Muscle of leg (tissue), 16 donors: ENCODE measurements at places on chromosomes 3 and 15.

GRCh38 chr3:149129326-149130205 lies at the start of gene HPS3:
Gene HPS3, plus strand, starts transcription at chr3:149129638. Its CDS starts 86 bp downstream, at chr3:149129724.
- peak within 1 kb of the TSS; percentile 81 for H3K27ac ChIP-seq
- no peaks in the 10 kb centered on the region for H3K36me3 ChIP-seq
- peak within 1 kb of the TSS; percentile 94 for H3K4me3 ChIP-seq
- DNase-seq: peak; percentile 96
- peaks cover 5% of the 10 kb centered on the region for H3K4me1 ChIP-seq

- H3K36me3 ChIP-seq: peaks cover 58% of the 10 kb centered on the region
- no peak for DNase-seq
- H3K4me1 ChIP-seq: peaks cover 4% of the 10 kb centered on the region
- no peaks in the 10 kb centered on the region for H3K27me3 ChIP-seq
- no peak overlapping the region for H3K27ac ChIP-seq
- no peak overlapping the region for H3K4me3 ChIP-seq
These were observed 107.4 kb downstream of the KLHL25 start for GRCh38 chr15:85687329-85687728.

GRCh38 chr15:43402255-43402654 lies 31.4 kb downstream of the TUBGCP4 start:
- H3K4me1 ChIP-seq: no peaks in the 10 kb centered on the region
- H3K27me3 ChIP-seq: no peaks in the 10 kb centered on the region
- H3K36me3 ChIP-seq: peaks cover 56% of the 10 kb centered on the region

GRCh38 chr3:65401359-65402305 lies 637.1 kb downstream of the MAGI1 start:
- no peaks in the 10 kb centered on the region for H3K36me3 ChIP-seq
- peak; percentile 84 for DNase-seq
- peaks cover 10% of the 10 kb centered on the region for H3K4me1 ChIP-seq

DNA sequence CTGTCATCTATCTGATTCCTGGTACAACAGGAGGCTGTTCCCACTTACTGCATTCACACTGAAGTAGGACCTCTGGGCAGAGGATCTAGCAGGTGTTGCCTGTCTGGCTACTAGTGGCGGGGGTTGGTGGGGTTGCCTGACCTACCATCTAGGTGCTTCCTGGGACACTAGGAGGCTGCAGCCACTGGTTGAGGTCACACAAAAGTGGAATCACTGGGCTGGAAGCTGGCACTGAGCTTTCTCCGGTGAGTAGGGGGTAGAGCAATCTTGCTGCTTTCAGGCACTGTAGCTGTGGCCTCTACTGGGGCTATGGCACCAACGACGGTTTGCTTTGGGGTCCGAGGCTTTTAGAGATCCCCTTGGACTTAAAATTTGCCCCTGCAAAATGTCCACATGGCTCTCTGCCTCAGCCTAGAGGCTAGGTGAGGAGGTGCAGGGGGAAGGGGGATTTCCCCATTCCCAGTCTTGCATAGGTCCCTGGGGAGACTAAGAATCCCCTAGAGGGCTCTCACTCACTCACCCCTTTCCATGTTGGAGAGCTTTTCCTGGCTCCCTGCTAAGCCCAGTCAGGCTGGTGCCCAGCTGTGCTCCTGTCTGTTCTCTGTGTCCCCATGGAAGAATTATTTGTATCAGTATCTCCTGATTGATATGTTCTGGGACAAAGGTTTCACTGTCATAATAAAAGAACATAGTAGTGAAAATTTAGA lies 397.7 kb upstream of the EPHA6 start:
- H3K36me3 ChIP-seq: no peaks in the 10 kb centered on the region
- no peaks in the 10 kb centered on the region for H3K27me3 ChIP-seq
- no peak overlapping the region for H3K4me3 ChIP-seq
- no peaks in the 10 kb centered on the region for H3K4me1 ChIP-seq
- H3K27ac ChIP-seq: no peak overlapping the region

DNA sequence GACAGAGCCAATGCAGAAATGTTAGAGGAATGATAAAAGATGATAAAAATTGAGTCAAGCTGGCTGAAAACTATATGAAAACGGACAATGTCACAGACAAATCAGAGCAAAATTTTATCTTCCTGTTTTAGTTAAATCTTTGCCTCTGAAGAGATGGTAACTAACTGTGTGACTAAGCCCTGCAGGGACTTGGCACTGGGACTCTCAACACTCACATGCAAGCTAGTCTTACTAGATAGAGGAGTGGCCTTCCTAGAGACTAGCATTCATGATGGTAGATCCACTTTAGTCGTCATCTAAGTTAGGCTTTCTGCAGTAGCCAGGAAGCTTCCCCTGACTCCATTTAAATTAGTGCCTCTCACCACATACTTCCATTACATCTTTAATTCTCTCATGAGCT lies 4.1 kb downstream of the CCDC191 start:
- DNase-seq: no peak
- no peaks in the 10 kb centered on the region for H3K27me3 ChIP-seq
- H3K4me1 ChIP-seq: no peaks in the 10 kb centered on the region
- no peak overlapping the region for H3K27ac ChIP-seq
- no peak overlapping the region for H3K4me3 ChIP-seq

DNA sequence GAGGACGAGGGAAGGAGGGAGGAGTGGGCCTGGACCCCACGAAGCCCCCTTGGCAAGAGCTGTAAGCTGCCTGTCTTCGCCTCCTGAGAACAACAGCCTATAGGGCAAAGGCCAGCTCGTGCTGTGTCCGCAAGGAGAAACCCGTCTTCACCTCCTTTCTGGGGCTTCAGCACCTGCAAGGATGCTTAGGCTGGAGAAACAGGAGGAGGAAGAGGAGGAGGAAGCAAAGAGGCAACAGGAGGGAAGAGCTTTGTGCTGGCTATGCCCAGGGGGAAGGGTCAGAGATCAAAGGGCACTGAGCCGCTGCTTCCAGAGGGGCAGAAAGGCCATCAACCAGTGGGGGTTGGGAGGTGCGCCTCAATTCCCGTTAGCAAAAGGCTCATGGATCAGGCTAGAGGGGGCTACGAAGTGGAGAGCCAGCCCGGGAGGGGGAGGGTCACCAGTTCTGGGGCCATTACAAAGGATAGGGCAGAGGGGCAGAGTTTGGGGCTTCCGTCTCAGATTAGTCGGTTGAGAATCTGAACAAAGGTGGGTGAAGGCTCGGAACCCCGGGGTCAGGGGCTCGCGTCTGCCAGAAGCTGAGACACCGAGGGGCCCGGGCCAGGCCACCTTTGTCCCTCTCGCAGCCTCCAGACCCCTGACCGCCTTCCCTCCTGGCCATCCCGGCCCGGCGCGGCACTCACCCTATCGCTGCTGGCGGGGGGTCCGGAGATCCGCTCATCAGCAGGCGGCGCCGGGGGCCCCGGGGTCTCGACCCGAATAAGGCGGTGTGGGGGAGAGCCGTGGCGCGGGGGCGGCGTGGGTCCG lies 792 bp downstream of the SHF start:
- DNase-seq: no peak
- peaks cover 5% of the 10 kb centered on the region for H3K27me3 ChIP-seq
- no peaks in the 10 kb centered on the region for H3K36me3 ChIP-seq
- H3K27ac ChIP-seq: peak overlapping the region; percentile 72
- peak overlapping the region; percentile 82 for H3K4me3 ChIP-seq

GRCh38 chr3:36874424-36874823 lies 70.4 kb downstream of the TRANK1 start:
- no peaks in the 10 kb centered on the region for H3K4me1 ChIP-seq
- H3K27me3 ChIP-seq: no peaks in the 10 kb centered on the region
- peaks cover 2% of the 10 kb centered on the region for H3K36me3 ChIP-seq
- no peak overlapping the region for H3K27ac ChIP-seq
- peak; percentile 50 for DNase-seq
- no peak overlapping the region for H3K4me3 ChIP-seq

- no peaks in the 10 kb centered on the region for H3K36me3 ChIP-seq
- H3K4me3 ChIP-seq: no peak overlapping the region
- DNase-seq: no peak
- H3K4me1 ChIP-seq: no peaks in the 10 kb centered on the region
- H3K27ac ChIP-seq: no peak overlapping the region
- no peaks in the 10 kb centered on the region for H3K27me3 ChIP-seq
These were observed 64.8 kb downstream of the TRIM71 start for GRCh38 chr3:32882603-32883025.

DNA sequence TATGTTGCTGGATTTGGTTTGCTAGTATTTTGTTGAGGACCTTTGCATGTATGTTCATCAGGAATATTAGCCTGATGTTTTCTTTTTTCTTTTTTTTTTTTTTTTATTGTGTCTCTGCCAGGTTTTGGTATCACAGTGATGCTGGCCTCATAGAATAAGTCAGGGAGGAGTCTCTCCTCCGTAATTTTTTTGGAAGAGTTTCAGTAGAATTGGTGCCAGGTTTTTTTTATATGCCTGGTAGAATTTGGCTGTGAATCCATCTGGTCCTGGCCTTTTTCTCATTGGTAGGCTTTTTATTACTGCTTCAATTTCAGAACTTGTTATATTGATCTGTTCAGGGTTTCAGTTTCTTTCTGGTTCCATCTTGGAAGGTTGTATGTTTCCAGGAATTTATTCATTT lies 165.8 kb downstream of the VPS8 start:
- no peak overlapping the region for H3K27ac ChIP-seq
- no peaks in the 10 kb centered on the region for H3K36me3 ChIP-seq
- no peak overlapping the region for H3K4me3 ChIP-seq
- peak; percentile 4 for DNase-seq
- H3K4me1 ChIP-seq: peaks cover 4% of the 10 kb centered on the region

- no peaks in the 10 kb centered on the region for H3K27me3 ChIP-seq
- peak; percentile 70 for DNase-seq
- no peaks in the 10 kb centered on the region for H3K36me3 ChIP-seq
These were observed 471.8 kb downstream of the MFSD1 start for GRCh38 chr3:159273608-159274007.

DNA sequence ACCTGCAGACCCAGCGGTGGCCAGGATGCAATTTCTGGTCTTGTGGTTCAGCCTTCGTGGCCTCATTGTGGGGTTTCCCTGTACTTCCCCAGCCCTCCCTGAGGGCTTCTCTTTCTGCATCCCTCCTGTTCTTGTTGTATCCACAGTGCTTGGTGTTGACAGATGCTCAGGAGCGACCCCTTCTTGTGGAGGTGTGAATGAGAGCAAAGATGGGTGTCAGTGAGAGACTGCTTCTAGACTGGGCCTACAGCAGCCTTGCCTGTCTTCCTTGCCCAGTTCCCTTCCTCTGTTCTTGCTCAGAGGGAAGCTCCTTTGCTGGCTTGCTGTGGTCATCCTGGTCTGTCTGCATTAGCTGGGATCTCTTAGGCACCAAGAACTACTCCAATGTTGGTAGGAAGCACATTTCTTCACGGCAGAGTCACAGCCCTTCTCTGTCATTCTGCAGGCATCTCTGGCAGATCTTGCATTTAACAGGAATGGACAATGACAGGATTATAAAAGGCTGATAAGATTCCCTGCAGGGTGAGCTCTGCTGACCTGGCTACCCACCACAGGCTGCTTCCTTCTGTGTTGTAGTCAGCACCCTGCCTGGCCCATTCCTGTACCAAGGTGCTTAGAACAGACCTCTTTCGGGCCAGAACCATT lies 317.8 kb upstream of the C2CD4B start:
- DNase-seq: no peak
- H3K27me3 ChIP-seq: no peaks in the 10 kb centered on the region
- H3K4me1 ChIP-seq: peaks cover 40% of the 10 kb centered on the region
- H3K4me3 ChIP-seq: no peak overlapping the region
- H3K27ac ChIP-seq: peak overlapping the region; percentile 2

DNA sequence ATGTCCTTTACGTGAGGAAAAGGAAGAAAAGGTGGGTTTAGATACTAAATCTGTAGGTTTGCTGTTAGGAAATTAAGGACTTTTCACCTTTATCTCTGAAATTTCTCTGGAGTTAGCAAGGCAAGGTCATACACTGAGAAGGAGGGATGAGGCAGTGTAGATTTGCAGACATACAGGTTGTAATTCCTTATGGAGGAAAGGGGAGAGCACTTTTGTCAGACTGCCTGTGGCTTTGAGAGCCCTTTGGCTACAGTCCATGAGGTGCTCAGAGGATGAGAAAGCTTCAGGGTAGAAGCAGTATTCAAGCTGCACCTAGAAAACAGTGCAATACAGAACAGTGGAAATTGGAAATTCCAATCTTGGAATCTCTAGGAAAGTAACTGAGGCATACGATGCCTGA lies 8.3 kb downstream of the RPL14 start:
- no peaks in the 10 kb centered on the region for H3K27me3 ChIP-seq
- no peak overlapping the region for H3K4me3 ChIP-seq
- no peaks in the 10 kb centered on the region for H3K4me1 ChIP-seq
- no peak overlapping the region for H3K27ac ChIP-seq
- DNase-seq: no peak
- H3K36me3 ChIP-seq: peaks cover 46% of the 10 kb centered on the region

DNA sequence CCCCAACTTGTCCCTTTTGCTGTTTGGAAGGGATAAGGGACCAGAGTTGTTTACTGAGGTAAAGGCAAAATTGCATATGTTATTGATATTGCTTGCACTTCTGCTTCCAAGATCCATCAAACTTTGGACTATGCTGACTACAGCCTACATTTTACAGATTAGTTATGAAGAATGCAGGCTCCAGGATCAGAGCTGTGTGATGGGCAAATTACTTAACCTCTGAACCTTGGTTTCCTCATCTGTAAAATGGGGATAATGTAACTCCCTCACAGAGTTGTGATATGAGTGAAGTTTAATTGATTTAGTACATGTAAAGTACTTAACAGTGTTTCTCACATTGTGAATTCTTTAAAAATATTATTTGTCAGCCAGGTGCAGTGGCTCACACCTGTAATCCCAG lies 15.9 kb downstream of the FAIM start:
- H3K4me3 ChIP-seq: no peak overlapping the region
- no peaks in the 10 kb centered on the region for H3K27me3 ChIP-seq
- DNase-seq: no peak
- no peak overlapping the region for H3K27ac ChIP-seq

GRCh38 chr15:65049418-65049840 lies 4.2 kb downstream of the SLC51B start:
- no peaks in the 10 kb centered on the region for H3K27me3 ChIP-seq
- peak overlapping the region; percentile 39 for H3K4me3 ChIP-seq
- peak; percentile 96 for DNase-seq
- peaks cover 33% of the 10 kb centered on the region for H3K4me1 ChIP-seq
- H3K27ac ChIP-seq: no peak overlapping the region

DNA sequence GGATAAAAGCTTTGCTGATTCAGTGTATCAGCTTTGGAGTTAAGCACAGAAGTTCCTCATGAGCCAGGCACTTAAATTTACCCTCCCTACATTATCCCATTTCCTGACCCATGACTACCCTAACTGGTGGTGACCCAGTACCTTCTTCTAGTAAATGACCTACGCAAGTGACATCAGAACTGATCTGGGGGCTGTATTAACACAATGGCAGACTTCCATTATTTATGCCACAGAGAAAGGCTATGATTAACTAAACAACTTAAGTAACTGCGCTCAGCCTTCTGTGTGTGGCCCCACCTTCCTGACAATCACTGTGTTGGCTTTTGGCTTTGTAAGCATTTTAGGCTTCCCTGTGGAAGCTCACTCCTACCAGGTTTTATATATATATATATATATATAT lies 1.9 kb downstream of the MB21D2 start:
- no peak overlapping the region for H3K4me3 ChIP-seq
- peaks cover 11% of the 10 kb centered on the region for H3K27me3 ChIP-seq
- H3K4me1 ChIP-seq: peaks cover 17% of the 10 kb centered on the region
- no peak for DNase-seq
- H3K27ac ChIP-seq: no peak overlapping the region

- H3K4me1 ChIP-seq: peaks cover 12% of the 10 kb centered on the region
- DNase-seq: peak; percentile 76
- no peaks in the 10 kb centered on the region for H3K27me3 ChIP-seq
- H3K27ac ChIP-seq: peak overlapping the region; percentile 70
These were observed 9.5 kb downstream of the SMAD3 start for GRCh38 chr15:67074886-67075229.

GRCh38 chr3:29176501-29176900 lies 104.4 kb upstream of the RBMS3 start:
- H3K36me3 ChIP-seq: no peaks in the 10 kb centered on the region
- H3K27ac ChIP-seq: no peak overlapping the region
- no peak overlapping the region for H3K4me3 ChIP-seq
- H3K27me3 ChIP-seq: no peaks in the 10 kb centered on the region

GRCh38 chr15:54035616-54036015 lies 57.4 kb downstream of the UNC13C start:
- H3K27me3 ChIP-seq: no peaks in the 10 kb centered on the region
- no peaks in the 10 kb centered on the region for H3K36me3 ChIP-seq
- peaks cover 4% of the 10 kb centered on the region for H3K4me1 ChIP-seq
